ENCODE measurements at places on chromosomes 2 and 18.

DNA sequence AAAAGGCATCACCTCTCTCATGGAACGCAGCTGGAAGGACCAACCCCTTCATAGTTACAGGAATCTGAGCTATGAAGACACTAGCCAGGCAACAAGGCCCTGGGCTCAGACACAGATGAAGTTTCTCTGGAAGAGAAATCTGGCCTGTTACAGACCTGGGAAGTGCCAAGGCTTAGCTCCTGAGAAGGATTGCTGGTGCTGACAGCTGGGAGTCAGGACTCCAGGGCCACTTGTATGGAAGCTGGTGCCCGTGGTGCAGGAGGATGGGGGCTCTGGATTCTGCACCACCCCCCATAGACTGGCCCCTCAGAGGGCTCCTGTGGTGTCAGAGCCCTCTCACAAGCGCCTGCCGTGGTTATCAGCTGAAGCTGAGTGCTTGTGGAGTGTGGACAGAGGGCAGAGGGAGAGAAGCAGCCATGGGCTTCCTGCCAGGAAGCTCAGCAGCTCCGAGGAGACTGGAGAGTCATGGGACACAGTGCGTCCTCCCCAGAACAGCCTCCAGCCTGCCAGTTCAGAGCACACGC is 87.3 kb upstream of the LCLAT1 start:
- DNase-seq = no peak

GRCh38 chr2:5763531-5763930 is 71.3 kb downstream of the SOX11 start:
- no peak for DNase-seq

DNA sequence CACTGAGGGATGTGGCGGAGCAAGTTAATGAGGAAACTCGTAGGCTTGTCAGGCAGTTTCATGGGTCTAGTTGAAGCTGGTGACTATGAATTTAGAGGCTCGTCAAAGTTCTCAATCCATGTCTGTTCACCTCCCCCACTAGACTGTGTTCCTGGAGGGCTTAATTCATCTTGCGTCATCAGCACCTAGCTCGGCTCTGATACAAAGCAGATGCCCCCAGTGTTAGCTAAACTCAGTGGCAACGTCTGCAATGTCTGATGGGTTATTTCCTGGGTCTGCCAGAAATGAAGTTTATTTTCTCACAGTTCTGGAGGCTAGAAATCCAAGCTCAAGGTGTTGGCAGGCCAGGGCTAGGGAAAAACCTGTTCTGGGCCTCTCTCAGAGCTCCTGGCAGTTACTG is 140.6 kb downstream of the PID1 start:
- DNase-seq = no peak

DNA sequence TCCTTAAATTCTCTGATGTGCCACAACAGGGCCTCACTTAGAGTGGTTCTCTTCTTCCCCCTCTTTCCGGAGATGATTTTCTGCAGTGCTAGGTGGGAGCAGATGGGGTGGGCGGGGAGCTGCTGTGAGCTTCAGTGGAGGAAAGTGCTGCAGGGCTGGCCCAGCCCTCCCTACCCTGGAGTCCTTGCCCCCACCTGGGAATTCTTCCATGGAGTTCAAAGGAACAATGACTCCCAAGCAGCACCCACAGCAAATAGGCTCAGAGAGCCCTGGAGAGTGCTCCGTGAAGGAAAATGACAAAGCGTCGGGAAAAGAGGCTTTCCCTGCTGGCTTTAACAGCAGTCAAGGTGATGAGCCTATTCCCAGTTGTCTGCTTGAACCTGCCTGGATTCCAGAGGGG is 28.8 kb downstream of the LOXHD1 start:
- DNase-seq = peak; percentile 78

DNA sequence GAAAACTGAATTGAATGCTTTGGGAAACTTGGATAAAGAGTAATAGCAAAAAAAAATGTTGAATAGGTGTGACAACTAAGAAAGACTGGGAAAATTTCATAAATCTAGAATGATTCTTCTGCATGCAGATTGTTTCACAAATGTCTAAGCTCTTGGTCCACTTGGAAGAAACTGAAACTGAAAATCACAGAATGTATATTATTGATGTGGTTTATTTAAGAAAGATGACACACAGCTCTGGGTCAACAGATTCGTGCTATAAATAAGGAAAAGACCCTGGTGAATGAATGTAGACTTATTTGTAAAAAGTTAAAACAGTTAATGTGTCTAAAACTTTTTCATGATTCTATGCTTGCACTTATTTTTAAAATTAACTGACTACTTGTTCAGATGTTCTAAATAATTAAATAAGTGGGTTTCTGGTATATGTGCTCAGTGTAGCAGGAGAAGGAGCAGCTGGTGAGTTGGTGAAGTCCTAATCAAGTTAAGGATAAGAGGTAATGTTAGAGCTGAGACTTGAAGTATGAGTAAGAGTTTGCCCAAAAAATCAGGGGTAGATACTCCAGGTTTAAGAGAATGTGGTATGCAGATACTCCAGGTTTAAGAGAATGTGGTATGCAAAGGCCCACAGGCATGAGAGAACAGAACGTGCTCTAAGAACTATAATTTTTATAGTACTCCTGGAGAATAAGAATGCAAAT is 24.5 kb downstream of the UGP2 start:
- DNase-seq = no peak

GRCh38 chr2:182666674-182667314 is 49.3 kb upstream of the DNAJC10 start:
- no peak for DNase-seq

DNA sequence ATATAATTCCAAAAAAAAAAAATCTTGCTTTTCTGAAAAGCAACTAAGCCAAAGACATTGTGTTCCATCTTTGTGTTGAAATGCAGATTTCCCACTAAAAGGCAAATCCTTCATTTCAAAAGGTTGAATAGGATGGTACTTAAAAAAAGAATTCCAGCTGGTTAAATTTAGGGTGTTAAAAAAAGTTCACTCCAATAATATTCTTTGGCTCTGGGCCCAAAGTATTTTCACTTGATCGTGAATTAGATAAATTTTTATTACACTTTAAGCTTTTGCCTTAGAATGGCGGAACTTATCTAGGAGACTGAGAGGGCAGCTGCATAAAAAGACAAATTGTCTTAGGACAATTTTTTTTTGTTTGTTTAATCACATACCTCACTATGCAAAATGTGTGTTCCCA is 79.2 kb downstream of the BCL11A start:
- DNase-seq = no peak

- no peak for DNase-seq
Measured at GRCh38 chr2:128606837-128607236, 288.2 kb upstream of the HS6ST1 start.

- no peak for DNase-seq
Measured at GRCh38 chr2:38818565-38818964, 40.6 kb downstream of the GEMIN6 start.

- DNase-seq = no peak
Measured at GRCh38 chr2:19574778-19575260, 216.4 kb upstream of the OSR1 start.
